Non-pigmented ciliary epithelial cell (primary cell): ENCODE measurements at places on chromosomes 4 and X.

DNA sequence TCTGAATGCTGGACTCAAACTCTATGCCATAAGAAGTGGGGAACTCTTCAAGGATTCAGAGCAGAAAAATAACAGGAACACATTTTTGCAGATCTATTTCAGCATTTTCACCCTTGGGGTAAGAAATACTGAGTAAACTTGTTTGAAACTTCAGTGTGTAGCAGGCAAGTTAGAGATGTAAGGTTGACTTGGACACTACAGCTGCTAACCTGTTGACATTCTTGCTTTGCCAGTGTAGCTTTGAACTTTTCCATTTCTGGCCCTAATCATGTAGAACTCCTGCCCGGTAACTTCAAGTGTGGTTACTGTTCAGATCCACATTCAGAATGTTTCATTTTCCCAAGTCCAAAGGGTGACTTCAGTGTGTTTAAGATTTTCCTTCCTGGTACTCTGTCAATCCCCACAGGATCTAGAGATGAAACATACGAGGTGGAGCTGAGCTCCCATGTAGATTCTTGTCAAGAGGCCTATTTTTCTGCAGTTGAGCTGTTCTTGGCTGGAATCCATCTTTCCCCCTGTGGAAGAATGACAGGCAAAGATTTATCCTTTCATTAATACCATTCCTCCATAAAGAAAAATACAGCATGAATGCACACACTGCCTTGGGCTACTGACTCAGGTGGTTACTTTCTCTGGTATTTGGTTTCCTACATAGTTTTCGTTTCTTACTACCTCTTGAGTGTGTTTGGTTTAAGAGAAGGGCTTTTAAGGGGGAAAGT, 34.1 kb downstream of the FHDC1 start:
- DNase-seq: no peak

DNA sequence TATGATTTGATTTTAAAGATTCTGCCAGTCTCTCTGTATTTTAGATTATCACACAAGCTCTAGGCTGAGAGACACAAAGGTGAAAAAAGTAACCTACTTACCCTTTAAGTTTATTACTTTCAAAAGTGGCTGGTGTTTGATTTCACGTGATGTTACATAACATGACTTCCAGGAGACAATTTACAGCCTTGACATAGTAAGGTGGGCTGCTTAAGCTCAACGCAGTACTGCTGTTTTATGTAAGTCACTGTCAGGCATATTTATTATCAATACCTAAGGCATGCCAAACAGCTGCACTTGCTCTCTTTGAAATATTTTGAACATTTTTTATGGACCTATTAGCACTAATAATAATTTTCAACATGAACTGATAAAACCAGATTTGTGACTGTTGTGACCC, 451.5 kb upstream of the FAM241A start:
- no peak for DNase-seq

DNA sequence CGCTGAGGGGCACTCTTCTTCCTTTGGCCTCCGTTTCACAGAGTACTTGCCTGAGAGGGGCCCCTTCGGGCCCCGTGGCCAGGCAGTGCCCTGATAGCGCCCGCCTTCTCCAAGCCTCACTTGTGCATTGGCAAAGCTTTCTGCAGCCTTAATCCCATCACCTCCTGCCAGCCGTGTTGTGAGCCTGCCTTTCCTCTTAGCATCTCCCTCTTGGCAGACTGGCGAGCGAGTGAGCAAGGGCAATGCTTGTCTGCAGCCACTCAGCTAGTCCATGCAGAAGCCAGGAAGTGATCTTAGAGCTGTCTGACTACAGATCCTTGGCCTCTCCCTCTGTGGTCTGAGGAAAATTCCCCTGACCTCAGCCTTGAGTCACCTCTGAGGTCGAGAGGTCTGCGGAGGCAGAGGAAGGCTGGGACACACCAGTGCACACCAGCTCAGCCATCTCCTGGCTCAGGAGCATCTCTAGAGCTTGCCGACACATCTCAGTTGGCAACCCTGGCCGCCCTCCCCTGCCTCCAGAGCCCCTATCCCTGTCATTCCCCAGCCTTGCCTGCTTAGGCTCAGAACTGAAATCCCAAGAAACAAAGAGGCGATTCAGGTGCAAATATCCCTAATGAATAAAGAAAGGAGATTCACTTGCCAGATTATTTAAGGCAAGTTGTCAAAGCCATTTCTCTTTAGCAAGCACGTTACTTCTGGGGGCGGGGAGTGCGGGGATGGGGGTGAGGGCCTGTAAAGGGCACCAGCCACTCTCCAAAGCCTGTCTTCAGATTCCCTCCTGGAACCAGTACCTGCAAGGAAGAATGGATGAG, 143.5 kb upstream of the MAMLD1 start:
- DNase-seq: no peak

- peak; percentile 32 for DNase-seq
Measured at GRCh38 chr4:42282081-42282901, 115.0 kb upstream of the SHISA3 start.

DNA sequence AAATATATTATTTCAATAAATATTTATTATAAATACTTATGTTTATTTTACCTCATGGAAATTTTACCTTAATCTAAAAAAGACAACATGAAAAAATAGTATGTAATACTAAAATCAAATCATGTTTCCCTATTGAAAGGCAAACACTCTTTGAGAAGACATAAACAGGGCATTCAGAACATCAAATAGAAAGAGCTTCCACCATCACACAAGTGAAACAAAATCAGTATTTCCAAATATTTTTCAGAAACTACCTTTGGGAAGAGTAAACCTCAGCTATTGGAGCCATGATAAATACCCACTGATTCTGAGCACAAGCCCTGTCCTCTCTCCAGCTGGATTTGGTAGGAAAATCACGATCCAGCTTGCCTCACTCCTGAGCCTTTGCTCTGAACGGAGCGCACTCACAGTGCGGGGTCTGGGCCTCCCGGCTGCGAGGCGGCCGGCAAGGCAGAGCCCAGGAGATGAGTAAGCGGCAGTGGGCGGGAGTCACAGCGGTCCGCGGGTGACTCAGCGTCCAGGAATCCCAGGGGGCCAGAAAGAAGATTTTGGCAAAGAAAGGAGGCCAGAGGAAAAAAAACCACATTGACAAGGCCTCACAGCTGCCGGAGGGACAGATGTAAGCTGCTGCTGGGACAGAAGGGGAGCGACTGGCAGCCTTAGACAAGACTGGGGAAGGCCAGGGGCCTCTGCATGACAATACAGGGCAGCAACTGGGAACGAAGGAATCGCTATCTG, 14.7 kb upstream of the ANXA5 start:
- DNase-seq: peak; percentile 85

GRCh38 chrX:153206425-153207046, 27.5 kb downstream of the MAGEA1 start:
- DNase-seq: no peak

DNA sequence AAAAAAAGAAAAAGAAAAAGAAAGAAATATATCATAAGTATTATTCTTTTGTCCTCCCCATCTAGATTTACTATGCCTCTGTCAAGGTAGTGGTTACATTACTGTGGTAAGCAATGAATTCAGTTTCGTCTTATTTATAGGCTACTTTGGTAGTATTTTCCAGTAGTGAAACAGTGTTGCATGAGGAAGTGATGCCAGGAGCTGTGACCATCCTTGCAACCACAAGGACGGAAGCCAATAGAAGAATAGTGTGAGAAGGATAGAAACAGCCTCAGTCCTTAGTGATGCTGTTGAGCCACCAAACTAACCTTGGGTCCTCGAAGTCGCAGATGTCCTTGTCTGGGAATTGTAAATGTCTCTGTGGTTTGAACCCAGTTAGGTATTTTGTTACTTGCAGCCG, 328.5 kb downstream of the PPP3CA start:
- DNase-seq: no peak

DNA sequence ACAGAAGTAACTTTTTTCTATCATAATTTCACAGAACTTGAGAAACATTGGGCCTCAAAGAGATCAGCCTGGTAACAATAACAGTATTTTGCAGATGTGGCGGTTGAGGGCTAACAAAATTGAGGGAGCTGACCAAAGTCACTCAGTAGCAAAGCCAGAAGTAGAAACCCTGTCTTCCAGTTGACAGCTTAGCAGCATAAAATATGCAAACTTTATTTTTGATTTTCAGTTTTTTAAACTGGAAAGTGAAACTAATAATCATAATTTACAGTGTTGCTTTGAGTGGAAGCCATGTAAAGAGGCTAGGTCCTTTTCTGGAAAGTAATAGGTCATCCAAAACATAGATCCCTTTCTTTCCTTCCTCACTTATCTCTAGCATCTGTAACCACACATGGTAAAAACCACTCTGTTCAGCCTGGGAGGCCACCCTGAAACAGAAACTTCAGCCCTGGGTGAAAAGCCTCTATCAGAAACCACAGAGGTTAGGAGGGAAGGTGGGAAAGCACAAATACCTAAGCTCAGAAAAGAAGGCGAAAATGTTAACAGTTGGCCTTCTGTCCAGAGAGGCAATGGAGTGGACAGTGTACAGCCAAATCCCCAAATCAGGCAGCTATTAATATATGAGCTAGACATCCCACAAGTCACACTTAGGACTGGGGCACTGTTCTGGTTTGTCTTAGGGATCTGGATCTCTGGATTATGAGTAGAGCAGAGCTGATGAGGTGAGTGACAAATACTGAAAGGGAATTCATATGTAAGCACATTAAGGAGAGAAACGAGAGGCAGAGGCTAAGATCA, 61.1 kb upstream of the ARSJ start:
- no peak for DNase-seq

DNA sequence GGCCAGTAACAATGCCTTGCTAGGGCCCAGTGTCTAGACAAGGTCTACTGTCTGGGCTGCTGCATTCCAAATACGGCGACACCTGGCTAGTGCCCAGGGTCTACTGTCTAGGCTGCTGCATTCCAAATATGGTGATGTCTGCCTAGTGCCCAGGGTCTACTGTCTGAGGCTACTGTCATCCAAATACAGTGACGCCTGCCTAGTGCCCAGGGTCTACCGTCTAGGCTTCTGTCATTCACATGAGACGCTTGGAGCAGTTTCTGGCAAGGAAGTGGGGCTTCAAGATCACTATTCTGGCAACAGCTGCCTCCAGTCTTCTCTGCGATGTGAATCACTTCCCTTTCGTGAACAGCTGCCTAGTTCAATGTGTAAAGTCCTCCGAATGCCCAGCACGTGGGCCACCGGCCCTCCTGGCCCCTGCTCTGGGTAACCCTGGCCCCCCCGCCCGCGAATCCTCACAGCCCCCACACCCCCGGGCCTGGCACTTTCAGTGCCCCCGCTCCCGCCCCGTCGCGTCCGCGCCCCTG, 12.7 kb downstream of the ACOX3 start:
- no peak for DNase-seq

GRCh38 chrX:85897362-85898126, 149.8 kb downstream of the CHM start:
- DNase-seq: no peak

DNA sequence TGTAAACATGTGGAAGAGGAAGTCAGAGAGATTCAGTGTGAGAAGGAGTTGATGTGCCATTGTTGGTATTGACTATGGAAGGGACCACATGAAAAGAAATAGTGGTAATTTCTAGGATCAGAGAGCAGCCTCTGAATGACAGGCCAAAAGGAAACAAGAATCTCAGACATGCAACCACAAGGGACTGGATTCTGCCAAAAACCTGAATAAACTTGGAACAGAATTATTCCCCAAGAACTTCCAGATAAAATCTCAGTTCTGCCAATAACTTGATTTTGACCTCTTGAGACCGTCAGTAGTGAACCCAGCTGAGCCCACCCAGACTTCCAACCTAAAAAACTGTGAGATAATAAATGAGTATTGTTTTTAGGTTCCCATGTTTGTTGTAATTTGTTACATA, 653.6 kb upstream of the NR3C2 start:
- DNase-seq: no peak

DNA sequence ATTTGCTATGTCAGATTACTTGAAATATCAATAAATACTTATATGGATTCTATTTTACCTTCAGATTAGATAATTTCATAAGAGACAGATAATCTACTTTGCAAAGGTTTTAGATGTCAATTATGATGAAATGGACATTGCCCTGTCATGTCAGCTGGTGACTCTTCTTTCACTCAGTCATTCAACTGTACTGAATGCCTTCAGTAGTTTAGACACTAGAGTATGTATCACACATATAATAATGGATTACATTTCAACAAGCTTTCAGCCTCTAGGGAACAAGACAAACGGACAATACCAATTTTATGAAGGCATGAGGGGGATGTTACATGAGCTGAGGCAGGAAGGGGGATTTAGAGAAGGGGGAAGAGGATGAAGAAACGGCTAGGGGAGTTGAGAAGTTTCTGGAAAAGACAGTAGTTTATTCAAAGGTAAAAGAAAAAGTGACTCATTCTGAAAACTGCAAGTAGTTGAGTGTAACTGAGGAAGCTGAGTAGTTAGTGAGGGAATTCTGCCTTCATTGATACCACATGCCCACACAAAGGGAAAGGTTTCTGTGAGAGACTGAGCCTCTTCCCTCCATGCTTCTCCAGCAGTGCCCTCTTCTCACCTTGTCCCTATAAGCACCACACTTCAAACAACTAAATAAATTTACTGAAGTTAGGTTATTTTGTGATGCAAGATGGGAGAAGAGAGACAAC, 25.7 kb downstream of the SLC9B2 start:
- DNase-seq: no peak

DNA sequence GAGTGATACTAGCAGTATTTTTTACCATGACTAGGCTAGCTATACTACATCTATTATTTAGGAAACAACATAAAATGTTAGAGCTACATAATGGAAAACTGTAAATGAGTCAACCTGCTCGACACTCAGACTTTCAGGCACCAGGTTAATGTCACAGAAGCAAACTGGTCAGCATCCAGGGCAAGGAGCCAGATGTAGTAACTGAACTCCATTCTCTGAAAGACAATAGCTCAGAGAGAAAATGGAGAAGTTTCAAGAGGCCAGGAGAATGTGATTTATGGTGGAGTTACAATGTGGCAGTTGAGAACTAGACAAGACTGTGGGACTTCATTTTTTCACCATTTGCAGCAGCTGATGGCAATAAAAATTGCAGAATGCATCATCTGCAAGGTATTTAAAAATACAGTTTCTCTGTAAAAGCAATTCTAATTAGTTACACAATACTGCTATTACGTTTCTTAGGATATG, 342.7 kb upstream of the PABPC4L start:
- DNase-seq: no peak

DNA sequence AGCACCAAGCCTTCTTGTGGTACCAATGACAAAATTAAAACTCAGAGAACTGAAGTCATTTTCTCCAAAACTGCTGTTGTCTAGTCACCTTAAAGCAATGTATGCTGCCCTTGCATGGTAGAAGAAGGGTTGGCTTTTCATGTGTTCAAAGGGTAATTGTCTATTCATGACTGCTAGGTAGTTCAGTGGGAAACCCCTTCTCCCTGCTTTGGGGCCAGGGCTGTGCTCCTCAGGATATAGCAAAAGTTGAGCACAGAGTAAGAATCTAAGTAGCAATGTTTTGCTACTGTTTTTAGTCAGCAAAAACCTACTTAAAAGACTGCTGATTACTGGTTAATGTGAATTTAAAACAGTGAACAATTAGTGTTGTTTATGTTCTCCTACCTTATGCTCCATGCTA, 30.8 kb upstream of the FAM9B start:
- DNase-seq: no peak
